ENCODE measurements at places on chromosomes 11 and 22.

- no peak for DNase-seq
Observed at GRCh38 chr22:50446708-50447575, 27.9 kb downstream of the SBF1 start.

DNA sequence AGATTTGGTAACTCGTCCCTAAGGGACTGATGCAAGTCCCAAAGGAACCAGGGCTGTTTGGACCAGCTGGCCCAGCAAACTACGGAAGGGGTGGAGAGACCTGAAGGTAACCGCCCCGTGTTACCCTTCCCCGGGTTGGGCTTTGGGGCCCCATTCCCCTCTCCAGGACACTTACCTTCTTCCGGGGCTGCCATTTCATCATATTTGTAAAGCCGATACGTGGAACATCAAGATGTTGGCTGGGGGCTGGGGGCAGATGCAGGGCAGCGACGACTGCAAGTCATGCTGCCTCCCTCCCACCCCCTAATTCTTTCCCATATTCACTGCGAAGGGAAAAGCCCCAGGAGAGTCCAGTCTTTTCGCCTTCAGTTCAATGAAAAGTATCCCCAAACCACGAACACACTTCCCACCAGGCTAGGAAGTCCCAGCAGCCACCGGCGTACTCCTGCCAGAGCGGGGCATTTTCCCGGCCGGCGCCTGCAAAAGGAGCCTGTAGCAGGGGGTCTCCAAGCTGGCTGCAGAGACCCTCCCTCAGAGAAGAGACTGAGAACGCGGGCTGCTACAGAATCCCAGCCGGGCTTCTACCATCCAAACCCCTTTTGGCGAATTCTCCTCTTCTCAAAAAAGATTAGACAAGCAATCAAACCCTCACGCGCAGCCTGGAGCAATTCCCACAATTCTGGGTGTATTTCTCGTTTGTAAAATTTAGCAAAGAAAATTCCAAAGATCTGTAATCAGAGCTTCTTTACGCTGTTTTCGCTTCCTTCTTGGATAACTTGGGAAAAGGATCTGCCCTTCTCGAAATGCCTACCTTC, 236.7 kb downstream of the TTC28 start:
- DNase-seq: peak; percentile 68

DNA sequence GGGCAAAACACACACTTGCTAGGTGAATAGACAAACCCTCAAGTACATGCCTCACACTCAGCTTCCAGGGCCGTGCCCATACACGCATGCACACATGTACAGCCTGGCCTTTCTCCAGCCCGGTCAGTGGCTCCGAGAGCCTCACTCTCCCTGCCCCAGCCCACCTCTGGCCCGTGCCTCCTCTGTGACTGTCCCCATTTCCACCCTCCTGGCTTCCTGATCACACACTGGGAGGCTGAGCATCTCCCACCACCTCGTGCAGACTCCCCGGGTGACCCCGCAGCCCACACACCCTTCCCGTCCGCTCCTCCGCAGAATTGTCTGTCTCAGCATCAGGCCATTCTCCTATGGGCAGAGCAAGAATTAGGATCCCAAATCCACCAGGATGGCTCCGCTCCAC, 634.1 kb downstream of the TBC1D22A start:
- DNase-seq: no peak

DNA sequence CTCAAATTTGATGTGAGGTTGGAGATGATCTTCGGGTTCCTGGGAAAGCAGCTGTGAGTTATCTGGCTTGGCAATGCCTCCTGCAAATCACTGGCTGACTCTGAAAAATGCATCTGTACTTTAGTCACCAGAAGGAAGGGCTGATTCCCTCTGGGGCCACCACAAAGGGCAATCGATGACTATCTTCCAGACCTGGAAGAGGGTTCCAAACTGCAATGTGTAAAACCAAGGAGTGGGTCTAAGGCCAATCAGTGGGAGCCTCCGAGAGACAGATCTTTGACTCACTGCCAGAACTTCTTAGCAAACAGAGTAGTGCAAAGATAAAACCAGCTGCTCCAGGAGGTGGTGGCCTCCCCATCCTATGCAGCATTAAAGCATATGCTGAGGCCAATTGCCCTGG, 29.1 kb upstream of the PAK1 start:
- no peak for DNase-seq

GRCh38 chr11:77276271-77276670, 25.2 kb downstream of the GDPD4 start:
- DNase-seq: no peak

GRCh38 chr11:1192741-1193325, 30.0 kb upstream of the MUC5B start:
- peak; percentile 46 for DNase-seq

- no peak for DNase-seq
Observed at GRCh38 chr22:20904008-20904979, 12.9 kb upstream of the CRKL start.

GRCh38 chr22:23457380-23457985, 122.6 kb downstream of the IGLL1 start:
- DNase-seq: no peak

- DNase-seq: no peak
Observed at GRCh38 chr22:37819105-37819433, 4.1 kb upstream of the GALR3 start.

DNA sequence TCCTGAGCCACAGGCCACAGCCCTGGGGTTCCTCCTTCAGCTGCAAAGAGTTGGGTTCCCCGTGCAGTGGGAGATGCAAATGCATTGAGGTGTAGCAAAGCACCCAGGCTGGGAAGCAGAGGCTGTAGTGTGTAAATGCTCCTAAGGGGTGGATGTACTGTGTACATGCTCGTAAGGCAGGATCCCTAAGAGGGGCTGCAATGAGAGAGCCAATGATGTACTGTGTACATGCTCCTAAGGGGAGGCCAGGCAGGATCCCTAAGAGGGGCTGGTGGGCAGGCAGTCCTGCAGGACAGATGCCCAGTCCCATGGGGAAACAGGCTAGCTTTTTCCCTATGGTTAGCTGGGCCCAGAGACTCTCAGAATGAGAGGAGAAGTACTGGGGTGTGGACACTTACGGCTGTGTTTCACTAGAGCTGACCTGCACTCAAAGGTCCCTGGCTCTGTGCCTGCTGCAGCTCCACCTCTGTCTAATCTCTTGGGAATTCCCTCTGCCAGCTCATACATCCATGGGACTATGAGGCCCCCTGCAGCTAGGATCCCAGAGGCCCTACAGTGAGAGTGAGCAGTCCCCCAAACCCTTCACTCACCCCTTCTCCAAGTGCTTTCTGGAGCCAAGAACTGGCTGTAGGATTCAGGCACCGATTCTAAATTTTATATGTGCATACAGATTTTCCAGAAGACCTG, 261.9 kb upstream of the LUZP2 start:
- DNase-seq: no peak

DNA sequence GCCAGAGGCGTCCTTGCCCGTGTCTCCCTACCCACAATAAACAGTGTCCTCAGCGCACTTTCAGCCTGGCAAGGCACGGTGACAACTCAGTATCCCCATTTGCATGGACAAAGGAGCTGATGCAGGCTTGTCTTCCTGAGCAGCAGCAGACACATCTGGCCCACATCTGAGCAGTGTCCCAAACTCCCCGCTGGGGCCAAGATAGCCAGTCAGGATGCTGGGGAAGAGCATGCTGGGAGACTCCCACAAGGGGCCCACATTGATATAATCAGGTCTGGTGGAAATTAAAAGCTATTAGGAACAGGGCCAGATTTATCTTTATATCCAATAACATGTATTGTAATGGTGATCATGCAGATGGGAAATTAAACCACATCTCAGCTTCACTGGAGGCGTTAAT, 24.7 kb downstream of the DSCAML1 start:
- no peak for DNase-seq

- peak; percentile 59 for DNase-seq
Observed at GRCh38 chr11:66727282-66728037, 1.6 kb downstream of the SPTBN2 start.

GRCh38 chr11:112613051-112613972, 347.9 kb upstream of the NCAM1 start:
- no peak for DNase-seq

DNA sequence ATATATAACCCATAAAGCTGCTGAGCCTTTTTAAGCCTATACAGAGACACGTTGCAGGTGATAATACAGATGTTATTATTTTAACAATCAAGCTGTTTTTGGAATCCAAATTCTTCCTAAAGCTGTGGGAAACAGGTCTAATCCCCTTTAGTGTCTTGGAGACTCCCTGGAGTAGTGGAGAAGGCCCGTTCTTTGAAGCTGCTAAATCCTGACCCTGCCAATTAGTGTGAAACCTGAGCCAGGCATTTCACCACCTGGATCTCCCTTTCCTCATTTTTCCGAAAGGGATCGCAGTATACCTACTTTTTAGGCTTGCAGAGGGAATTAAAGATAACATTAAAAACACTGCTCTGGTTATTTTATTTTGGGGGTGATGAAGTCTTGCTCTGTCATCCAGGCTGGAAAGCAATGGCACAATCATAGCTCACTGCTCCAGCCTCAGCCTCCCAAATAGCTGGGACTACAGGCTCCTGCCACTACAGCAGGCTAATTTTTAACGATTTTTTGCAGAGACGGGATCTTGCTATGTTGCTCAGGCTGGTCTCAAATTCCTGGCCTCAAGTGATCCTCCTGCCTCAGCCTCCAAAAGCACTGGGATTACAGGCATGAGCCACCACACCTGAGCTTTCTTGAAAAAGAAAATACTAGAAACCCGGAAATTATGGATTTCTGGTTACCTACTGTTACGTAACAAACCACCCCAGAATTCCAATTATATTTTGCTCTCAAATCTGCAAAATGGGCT, 1.7 kb upstream of the EIF4ENIF1 start:
- no peak for DNase-seq
